ENCODE measurements at places on chromosomes 16 and 17.

GRCh38 chr17:71869841-71870545 lies 250.8 kb upstream of the SOX9 start:
- DNase-seq = no peak

GRCh38 chr16:80705596-80705995 lies 98.8 kb downstream of the CDYL2 start:
- DNase-seq = no peak

- DNase-seq = no peak
Measured at GRCh38 chr17:82524540-82524939, 5.0 kb downstream of the FOXK2 start.

DNA sequence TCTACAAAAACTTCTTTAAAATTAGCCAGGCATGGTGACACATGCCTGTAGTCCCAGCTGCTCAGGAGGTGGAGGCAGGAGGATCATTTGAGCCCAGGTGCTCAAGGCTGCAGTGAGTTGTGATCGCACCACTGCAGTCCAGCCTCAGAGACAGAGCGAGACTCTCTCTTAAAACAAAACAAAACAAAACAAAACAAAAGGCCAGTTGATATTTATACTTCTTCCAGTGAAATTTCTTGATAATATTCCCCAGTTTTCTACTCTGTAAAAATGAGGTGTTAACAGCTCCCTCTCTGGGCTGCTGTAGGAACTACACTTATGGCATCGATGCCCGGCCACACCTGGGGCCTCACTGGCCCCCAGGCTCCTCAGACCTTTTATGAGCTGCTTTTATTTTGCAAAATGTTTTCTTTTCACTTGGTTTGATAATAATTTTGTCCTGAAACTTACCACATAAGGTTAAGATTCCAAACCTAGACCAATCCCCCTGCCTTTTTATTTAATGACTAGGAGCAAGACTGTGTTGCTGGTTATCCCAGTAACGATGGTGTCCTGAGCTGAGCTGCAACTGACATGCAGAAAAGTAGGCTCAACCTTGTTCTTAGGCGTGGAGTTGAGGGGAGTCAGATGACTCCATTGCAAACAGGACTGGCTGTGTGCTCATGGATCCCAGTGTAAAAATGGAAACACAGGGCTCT lies 17.6 kb downstream of the MAPK8IP3 start:
- DNase-seq = no peak

GRCh38 chr16:88548131-88548874 lies 21.9 kb upstream of the ZC3H18 start:
- no peak for DNase-seq

GRCh38 chr17:43983196-43983514 lies 21.3 kb upstream of the NAGS start:
- no peak for DNase-seq

GRCh38 chr16:47865337-47865855 lies 290.4 kb downstream of the ABCC12 start:
- no peak for DNase-seq

DNA sequence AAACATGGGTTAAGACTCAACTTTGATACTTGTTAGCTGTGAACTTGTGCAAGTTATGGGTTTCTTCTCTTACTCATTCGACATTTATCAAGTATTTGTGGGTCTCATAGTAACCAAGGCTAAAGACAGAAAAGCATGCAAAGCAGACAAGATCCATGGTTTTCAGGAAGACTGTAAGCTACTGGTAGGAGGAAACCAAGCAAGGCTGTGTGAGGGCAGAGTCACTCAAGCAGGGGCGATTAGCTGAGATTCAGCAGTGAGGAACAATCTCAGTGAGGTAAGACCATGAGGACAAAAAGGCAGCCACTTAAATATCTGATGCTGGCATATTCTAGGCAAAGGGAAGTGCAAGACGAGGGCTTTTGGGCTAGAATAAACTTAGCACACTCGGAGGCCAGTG lies 29.5 kb downstream of the MBTD1 start:
- no peak for DNase-seq

GRCh38 chr17:40021451-40021971 lies 6.3 kb downstream of the CSF3 start:
- DNase-seq = no peak

DNA sequence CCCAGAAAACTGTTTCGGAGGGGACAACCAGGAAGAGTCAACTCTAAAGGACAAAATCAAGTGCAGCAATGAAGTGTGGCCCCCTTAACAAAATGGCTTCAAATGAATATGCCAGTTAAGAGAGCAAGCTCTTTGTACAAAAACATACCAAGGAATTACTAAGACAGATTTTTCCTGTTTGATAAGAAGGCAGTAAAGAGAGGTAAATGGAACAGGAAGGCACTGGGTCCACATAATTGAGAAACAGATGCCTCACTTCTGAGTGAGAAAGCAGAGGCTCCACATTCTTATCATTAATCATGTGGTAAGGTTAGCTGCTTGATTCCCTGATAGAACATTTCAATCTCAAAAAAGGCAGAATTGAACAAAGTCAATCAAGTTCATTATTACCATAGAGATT lies 44.9 kb downstream of the MBTD1 start:
- DNase-seq = no peak

- DNase-seq = no peak
Measured at GRCh38 chr16:66427036-66427860, at the start of gene BEAN1. BEAN1 (plus strand) TSS chr16:66427295; CDS start chr16:66437677, 10,382 bp downstream.

DNA sequence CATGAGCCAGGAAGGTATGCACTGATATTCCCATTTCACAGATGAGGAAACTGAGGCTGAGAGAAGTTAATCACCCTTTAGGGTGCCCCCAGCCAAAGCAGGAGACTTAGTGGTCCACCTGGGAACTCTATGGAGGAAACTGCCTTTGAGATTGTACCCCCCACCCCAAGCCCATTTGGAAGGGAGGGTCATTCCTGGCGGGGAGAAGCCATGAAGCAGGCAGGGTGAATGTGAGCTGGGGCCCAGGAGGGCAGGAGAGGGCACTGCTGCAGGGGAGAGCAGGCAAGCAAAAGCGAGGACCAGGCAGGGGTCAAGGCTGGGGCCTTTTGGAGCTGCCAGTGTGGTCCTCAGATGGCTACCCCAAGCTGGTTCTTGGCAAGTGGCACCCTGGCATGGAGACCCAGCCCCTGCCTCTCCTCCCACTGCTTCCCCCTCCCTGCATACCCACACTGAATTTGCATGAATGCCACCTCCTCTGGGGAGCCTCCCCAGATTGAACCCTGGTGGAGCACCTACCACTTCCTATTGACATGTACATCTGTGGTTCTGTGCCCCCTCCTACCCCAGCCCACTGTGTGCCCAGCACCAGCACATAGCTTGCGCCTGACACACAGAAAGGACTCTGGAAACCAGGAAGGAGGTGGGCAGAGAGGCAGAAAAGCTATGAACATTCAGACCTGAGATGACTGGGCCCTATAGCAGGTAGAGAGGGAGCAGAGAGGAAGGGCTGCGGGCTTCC lies 965 bp upstream of the TMC6 start:
- no peak for DNase-seq

GRCh38 chr16:56233795-56234566 lies 42.7 kb downstream of the GNAO1 start:
- DNase-seq = no peak

DNA sequence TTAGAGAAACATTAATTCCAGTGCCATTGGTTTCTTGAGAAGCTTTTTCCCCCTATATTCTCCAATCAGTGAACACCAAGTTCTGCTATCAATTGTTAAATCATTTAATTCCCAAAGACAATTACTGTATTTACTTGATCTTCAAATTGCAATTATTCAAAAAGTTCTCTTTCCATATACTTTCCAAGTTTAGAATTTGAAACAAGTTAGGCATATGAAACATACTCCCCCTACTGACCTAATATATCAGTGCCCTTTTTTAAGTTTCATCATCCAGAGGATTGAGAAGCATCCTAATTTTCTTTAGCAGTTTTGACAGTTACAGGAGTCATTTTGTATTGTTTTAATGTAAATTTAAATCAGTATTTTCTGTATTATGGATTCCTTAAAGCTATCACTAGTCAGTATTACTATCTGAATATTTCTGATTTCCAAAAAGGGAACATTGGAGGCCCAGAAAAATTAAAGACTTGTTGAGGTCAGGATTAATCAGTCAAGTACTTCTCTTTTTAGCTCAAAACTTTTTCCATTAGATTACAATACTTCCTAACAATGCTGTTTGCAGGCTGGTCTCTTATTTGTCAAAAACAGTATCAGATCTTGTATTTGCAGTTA lies 16.3 kb downstream of the MEIOC start:
- DNase-seq = no peak

- DNase-seq = no peak
Measured at GRCh38 chr17:83186751-83187421, 107.5 kb downstream of the METRNL start.

GRCh38 chr16:1429012-1429411 lies 1.9 kb upstream of the PERCC1 start:
- DNase-seq = no peak

DNA sequence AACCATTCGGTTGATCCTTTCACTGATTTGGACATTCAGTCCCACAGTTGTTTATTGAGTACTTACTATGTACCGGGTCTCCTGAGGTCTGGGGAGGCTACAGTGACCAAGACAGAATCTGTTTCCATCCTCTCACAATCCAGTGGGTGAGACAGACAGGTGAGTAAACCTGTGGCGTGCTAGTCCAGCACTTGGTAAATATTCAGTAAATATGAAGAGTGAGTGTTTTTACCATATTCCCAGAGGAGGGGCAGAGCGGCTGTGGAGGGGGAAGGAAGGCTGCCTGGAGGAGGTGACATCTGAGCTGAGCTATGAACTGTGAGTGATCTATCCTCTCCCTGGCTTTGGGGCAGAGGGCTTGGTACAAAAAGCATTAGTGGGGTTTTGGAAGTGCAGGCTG lies 31.4 kb downstream of the CCR7 start:
- no peak for DNase-seq

DNA sequence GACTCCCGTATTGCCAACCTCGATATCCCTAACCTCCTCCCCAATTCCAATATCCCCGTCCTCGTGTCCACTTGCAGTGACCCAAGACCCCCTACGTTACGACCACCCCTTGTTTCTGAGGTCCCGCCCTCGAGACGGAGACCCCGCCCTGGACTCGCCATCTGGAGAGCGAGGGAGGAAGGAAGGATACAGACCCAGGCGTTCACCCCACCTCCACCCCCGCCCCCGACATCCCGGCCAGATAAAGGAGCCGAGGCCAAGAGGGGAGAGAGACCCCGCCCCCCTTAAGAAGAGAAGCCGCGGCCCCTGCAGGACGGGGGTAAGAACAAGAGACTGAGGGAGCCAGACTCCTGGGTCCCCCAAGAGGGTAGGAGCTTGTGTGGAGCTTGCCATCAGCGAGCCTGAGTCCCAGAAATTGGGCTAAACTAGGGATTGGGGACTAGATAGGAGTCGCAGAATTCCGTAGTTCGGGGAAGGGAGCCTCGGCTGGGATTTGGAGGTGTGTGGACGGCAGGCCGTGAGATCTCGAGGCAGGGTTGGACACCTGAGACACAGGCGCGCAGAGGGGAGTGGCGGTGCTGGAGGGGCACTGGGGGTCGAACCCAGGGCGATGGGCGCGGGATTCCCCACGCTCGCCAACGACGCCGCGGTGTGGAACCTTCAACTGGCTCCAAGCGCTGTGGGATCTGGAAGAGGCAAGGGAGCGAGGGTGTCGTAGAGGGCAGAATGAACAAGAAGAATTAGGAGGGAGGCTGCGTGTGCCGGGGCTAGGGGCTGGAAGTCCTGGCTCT lies at the start of gene BCL6B:
Gene BCL6B (plus strand): TSS at position 270 of the 791 bp plus-strand sequence. CDS start 622 bp downstream, outside the sequence.
- no peak for DNase-seq

- DNase-seq = no peak
Measured at GRCh38 chr16:10312008-10312407, 73.9 kb upstream of the ATF7IP2 start.

DNA sequence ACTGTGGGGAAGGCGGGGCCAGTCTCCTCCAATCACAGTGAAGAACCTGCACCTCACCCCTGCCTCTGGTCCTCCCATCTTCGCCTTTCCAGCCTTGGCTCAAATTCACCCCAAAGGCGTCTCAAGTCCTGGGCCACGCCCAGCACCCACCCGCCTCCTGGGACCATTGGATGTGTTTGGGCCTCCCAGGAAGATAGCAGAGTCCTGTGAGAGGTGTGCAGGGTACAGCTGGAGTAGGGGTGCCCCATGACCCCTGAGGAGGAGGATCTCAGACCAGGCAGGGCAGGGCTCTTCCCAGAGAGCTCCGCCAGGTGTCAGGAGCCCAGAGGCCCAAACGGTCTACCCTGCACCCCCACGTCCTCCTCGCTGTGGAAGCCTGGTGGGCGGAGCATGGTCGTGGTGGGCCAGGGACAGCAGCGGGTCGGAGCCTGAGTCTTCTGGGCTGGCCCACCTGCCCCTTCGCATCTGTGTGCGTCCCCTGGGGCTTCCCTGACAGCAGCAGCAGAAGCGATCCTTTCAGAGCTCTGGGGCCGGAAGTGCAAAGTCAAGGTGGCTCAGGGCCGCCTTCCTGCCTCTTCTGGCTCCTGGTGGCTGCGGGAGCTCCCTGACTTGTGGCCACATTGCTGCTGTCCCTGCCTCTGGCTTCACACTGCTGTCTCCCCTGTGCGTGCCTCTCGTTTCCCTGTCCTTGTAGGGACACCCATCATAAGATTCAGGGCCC lies 34.9 kb upstream of the ZNF469 start:
- no peak for DNase-seq

DNA sequence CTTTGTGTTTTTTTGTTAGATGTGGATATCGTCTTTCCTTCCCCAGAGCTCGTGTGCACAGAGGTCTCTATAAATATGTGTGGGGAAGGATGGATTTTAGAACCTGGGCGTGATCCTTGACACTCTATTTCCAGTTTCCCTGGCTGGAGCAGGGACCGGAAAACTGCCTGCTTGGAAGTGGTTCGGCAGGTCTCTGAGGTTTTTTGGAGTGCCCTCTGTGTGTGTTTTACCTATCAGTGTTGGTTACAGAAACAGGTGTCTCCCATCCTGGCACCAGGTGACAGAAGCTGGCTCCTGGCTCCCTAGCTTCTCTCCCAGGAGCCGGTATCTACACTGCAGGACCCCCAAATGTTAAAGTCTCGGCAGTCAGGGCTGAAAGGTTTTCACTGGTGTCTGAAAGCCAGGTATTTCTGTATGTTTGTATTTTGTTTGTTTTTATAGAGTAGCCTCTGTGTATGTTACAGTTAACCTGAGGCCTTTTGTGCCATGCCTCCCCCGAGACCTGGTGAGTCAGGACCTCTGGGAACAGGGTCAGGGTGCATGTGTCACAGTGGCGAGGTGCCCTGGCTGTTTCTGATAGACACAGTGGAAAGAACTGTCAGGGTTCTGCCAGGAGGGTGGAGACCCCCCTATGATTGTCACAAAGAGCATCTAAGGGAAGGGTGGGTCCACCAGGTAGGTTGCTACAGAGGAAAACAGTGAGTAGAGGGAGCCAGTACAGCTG lies 31.3 kb downstream of the ZC3H18 start:
- DNase-seq = no peak

DNA sequence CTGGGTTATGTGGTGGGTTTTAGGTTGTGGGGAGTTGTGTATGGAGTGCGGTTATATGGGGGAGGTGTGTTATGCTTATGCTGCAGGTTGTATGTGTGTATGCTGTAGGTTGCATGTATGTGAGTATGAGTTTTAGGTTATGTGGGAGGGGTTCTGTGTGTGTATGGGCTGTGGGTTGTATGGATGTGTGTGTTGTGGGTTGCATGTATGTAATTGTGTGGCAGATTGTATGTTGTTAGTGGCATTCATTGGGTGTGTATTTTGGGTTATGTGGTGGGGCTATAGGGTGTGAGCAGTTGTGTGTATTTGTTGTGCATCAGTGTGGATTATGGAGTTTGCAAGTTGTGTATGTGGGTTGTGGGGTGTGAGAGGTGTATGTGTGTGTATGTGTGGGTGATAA lies 277.4 kb downstream of the NPIPA8 start:
- no peak for DNase-seq

Measured in NCI-H1048 (cell line).